SK-N-MC (cell line): ENCODE measurements at places on chromosomes 13 and 19.

DNA sequence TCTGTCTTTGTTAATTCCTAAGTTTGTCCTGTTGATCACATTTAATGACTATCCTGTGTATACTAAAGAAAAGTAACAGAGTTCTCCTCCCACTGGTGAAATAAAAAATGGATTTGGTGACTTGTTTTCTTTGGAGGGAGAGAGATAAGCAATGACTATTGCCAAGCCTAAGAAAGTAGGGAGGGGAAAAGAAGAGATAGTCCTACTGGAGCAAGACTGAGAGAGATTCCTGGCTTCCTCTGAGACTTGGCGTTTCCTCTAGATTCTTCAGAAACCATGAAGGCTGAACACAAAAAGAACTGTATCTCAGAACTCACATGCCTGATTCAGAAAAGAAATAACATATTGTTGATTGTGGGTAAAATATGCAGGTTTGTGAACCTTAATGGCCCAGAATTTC, 406.5 kb downstream of the FOXO1 start:
- DNase-seq: no peak

- DNase-seq: no peak
These were observed 114.8 kb upstream of the TDRD3 start for GRCh38 chr13:60282186-60282585.

- DNase-seq: no peak
These were observed at the start of gene TEAD2 for GRCh38 chr19:49362048-49362928. Gene TEAD2, minus strand, starts transcription at chr19:49362416. Its CDS starts 2,341 bp downstream, at chr19:49360075.

DNA sequence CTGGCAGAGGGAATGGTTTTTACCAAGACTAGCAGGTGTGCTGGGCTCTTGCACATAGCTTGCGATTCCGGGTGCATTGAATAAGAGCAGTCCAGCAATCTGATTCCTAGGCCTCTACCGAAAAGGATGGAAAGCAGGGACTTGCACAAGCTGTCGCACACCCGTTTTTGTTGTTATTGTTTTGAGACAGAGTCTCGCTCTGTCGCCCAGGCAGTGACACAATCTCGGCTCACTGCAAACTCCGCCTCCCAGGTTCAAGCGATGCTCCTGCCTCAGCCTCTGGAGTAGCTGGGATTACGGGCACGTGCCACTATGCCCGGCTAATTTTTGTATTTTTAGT, 5.5 kb downstream of the EBI3 start:
- no peak for DNase-seq

DNA sequence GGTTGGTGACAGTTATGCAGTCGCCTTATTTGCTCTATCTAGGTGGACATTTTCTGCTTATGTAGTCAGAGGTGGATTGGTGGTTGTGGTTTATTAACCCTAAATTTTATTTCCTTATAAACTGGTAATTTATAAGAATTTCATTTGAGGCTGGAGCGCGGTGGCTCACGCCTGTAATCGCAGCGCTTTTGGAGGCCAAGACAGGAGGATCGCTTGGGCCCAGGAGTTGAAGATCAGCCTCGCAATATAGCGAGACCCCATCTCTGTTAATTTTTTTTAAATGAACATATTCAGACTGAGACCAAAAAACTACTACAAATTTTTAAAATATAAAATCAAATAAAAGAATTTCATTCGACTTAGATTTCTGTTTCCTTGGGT, 810 bp downstream of the ZNF627 start:
- no peak for DNase-seq

- DNase-seq: no peak
These were observed 4.5 kb downstream of the CAPS start for GRCh38 chr19:5918463-5919079.

DNA sequence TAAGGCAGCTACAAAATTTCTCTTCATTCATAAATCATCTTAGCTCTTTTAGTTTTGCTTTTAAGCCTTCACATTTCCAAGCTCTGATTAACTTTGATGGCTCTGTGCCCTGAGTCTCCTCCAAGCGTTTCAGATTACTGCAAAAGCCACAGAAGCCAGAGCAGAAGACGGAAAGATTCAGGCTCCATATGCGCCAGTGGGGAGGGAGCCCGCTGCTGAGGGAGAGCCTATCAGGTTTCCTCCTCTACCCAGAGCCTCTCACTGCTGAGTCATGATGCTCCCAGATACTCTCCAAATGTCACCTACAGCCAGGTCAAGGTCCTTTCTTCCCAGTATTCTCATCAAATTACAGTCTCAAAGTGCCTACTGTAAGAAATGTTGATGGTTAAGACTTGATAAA, 193.6 kb downstream of the RAP2A start:
- DNase-seq: no peak

- no peak for DNase-seq
These were observed 166.9 kb downstream of the DLEU7 start for GRCh38 chr13:50676602-50677001.

DNA sequence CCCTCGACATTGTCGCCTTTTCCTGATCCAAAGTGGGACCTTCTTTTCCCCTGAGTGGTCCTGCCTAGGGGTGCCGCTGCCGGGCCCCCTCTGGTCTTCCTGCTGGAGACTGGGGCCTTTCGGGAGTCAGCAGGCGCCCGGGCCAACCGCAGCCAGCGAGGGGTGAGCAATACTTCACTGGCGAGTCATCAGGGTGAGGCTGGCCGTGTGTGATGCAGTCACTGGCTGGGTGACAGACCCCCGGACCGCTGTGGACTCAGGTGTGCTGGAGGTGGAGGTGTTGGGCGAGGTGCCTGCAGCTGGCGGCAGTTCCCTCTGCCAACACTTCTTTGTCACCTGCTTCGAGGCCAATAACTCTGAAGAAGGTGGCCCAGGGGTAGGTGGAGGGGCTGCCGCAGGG, 1.5 kb upstream of the CGB5 start:
- DNase-seq: no peak

- DNase-seq: no peak
These were observed 3.9 kb upstream of the KBTBD6 start for GRCh38 chr13:41136396-41137031.

GRCh38 chr19:13838435-13839129, 38.4 kb upstream of the NANOS3 start:
- DNase-seq: no peak

DNA sequence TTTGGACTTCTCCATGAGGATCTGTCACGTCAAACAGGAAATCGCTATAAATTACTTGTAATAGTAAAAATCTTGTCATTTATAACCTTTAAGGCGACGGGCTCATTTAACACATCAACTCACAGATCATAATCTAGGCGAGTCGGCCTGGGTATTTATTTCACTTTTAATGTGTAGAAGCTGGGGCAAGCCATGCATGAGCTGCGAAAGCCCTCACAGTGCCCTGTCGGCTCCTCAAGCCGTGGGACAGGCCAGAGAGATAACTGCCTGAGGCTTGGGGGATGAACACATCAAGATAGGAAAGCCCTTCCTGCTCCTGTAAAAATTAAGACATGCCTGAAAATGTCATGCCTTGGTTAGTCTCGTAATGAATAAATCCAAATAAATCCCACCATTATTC, 30.8 kb downstream of the SOX1 start:
- no peak for DNase-seq
